Testis (tissue), 5 donors: ENCODE measurements at places on chromosomes 3 and 15. TPM values are rescaled to one million over a fixed set of nuclear protein-coding genes. Genes with fewer than 3 reads are reported as not detected.

The VWA5B2 gene
- polyA plus RNA-seq = 2.5 TPM

The RHCG gene
- polyA plus RNA-seq = 2.0 TPM

The CGNL1 gene
- polyA plus RNA-seq = 21.0 TPM

The CSPG5 gene
- polyA plus RNA-seq = 4.9 TPM

The NOX5 gene
- 7.9 TPM for polyA plus RNA-seq

The VEPH1 gene
- 8.1 TPM for polyA plus RNA-seq

The TIMMDC1 gene
- 109 TPM for polyA plus RNA-seq

The CCR2 gene
- 2.7 TPM for polyA plus RNA-seq

The GJD2 gene
- polyA plus RNA-seq = 0.11 TPM

The TEX55 gene
- 176 TPM for polyA plus RNA-seq

The CCR3 gene
- polyA plus RNA-seq = not detected

The CACNA2D3 gene
- 10.1 TPM for polyA plus RNA-seq

The WDR72 gene
- 1.9 TPM for polyA plus RNA-seq

The TPRG1 gene
- 15.5 TPM for polyA plus RNA-seq

The POC1A gene
- polyA plus RNA-seq = 36.1 TPM

The CYP11A1 gene
- 76.2 TPM for polyA plus RNA-seq

The SCN11A gene
- 1.8 TPM for polyA plus RNA-seq

The CERS3 gene
- polyA plus RNA-seq = 48.6 TPM
